Mucosa of gallbladder (tissue), 1 donor: ENCODE measurements at places on chromosomes 4 and X. TPM values are rescaled to one million over a fixed set of nuclear protein-coding genes. Genes with fewer than 3 reads are reported as not detected.

DNA sequence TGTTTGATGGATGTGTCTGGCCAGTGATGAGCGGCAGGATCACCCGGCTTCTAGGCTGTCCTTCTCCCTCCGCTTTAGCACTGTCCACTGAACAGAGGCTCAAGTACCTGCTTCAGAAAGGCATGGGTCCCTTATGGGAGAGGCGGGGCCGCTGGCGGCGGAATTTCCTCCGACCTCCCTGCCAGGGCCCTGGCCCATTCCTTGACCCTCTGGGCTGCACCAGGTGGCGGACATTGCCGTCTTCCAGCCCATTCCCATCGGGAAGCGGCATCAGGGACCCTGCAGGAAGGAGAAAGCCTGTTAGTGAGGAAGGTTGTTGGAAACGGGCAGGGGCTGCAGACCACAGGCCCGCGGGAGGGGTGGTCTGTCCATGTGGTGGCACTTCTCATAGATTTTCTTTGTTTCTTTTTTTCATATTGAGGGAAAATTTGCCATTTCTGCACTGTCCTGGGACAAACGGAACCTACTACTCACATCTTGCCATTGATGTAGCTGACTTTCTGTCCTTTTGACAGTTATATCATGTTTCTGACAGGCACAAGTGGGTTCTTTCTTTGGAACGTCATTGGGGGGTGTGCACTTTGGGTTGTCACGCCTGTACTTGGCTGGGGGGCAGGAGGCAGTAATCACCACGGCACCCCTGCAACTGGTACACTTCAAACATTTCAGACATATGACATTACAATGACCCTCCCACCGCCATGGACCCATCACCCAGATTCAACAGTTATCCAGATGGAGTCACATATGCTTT is 6.1 kb downstream of the APLN start:
- no peak for DNase-seq

UPF3B gene
- 7.3 TPM for total RNA-seq

DNA sequence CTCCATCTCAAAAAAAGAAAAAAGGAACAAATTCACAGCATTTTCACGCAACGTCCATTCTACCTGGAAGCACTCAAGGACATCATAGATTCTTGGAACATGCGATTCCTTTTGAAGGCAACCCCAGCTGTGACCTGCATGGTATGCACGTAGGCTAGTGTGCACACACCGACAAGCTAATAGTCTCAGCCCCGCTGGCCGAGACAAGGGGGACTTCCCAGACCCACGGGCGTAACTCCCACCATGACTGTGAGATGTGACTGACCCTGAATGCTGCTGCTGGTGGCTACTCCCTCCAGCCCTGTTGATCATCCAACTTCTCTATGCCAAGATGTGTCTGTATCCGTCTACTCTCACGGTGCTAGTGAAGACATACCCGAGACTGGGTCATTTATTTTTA is 78.3 kb downstream of the CRLF2 start:
- DNase-seq: no peak

DNA sequence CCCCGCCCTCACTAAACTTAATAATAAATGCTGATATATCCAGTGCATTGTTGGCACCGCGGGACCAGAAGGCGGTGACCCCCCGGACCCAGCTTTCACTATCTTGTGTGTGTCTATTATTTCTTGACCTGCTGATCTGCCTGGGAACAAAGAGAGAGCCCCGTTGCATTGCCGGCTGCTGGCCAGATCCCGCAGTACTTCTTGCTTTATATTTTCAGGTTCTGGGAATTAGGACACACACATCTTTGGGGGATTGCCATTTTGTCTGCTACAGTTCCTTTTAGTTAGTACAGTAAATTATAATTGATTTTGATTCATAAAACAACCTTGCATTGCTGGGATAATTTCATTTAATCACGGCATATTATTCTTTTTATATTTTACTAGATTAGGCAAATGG is 2.2 kb upstream of the RTL8B start:
- DNase-seq: no peak

DAPP1 gene
- total RNA-seq: 23.3 TPM

DNA sequence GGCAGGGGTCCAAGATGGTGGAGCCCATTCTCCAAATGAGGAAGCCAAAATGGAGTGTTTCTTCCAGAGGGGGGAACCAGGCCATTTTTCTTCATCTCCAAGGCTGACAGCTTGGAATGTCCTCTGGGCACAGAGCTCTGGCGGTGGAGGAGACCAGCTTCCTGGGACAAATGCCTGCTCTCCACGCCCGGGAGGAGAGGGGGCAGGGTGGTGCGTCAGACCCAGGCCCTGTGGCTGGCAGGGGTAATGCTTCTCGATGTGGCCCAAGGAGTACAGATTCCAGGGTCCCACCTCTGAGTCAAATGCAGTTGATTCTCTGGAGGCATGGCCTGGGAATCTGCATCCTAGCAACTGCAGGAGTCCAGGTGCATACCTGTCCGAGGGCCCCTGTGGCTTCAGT is 44.6 kb upstream of the ADRA2C start:
- no peak for DNase-seq

DNA sequence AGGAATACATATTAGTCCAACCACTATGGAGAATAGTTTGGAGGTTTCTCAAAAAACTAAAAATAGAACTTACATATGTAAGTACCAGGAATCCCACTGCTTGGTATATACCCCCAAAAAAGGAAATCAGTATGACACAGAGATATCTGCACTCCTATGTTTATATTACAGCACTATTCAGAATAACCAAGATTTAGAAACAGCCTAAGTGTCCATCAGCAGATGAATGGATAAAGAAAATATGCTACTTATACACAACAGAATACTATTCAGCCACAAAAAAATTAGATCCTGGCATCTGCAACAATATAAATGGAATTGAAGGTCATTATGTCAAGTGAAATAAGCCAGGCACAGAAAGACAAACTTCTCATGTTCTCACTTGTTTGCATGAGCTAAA is 27.5 kb upstream of the ABCG2 start:
- DNase-seq: no peak

DNA sequence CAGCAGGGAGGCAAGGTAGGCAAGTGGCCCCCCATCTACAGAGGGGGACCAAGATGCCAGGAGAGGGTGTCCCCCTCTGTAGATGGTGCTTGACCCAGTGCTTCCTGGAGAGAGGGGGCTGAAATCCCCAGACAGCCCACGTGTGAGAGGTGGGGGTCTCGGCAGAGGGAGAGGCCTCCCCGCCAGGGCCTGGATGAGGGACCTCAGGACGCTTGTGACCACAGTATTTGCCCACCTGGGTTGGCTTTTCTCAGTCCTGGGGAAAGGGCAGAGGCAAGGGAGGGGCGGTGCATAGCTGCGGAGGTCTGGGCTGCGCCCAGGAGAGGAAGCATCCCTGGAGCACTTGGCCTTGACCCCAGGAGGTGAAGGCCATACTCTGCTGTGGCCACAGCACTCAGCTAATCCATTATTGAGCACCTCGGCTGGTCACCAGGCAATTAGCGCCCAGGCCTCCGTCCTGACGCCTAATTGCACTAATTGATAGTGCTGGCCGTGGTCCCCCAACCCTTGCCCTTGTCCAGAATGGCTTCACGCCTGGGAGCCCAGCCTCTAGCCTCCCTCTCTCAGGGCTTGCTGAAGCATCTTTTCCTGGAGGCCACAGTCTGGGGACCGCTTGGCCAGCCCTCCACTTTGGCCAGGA is 30.7 kb downstream of the HMX1 start:
- DNase-seq: no peak

- no peak for DNase-seq
Observed at GRCh38 chrX:16516232-16516876, 133.6 kb upstream of the S100G start.

DNA sequence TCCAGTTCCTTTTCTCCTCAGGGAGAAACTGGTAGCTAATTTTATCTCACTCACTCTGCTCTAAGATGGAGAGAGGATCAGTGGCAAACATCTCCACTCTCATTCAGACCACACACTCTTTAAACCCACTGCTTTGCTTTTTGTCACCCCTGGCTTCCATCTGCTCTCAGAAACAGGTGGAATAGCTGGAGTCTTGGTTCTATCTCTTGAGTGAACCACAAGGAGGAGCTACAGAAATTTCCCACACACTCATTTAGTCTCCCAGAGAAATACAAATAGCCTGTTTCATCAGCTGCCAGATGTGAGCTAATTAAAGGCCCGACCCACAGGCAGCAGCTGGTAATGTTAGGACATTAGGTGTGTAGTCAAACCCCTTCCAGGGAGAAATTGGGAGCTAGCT is 96.6 kb downstream of the STPG2 start:
- no peak for DNase-seq

TBL1X gene
- total RNA-seq: 37.1 TPM

DNA sequence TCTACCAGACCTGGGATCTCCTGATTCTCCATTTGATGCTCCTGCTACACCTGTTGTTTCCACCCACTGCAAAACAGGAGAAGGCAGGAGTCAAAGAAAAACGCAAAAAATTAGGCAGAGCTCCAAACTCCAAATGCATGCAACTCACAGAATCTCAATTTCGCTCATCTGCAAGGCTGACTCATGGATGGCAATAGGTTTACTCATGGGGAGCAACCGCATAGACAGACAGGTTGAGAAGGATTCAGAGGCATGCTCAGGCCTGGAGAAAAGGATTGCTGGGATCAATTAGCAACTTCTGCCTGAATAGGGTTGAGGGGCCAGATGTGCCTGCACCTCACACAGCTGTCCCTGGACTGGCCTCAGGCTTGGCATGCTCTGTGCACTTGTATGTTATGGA is 231.0 kb downstream of the LDB2 start:
- DNase-seq: no peak

- no peak for DNase-seq
Observed at GRCh38 chrX:39458779-39459178, 639.0 kb downstream of the BCOR start.

DNA sequence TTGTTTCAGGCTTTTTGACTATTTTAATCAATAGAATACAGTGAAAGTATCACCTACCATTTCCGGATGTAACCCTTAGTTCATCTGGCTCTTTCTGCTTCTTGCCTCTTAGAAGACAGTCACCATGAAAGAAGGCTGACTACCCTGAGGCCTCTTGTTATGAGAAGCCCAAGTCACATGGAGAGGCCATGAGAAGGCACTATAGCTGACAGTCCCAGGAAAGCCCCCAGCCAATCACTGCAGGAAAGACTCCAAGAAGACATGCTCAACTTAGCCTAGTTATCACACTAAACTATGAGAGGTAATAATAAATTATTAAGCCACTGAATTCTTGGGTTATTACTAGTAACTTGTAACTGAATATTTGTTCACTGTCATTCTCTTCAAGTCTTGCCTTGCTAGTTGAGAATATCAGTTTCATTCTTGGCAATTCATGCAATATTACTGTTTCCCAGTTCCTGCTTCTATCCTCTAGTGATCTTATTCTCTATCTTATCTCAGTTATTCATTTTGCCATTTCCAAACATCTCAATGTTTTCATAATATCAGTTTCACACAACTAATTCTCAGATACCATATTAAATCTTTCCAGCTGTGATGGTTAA is 57.1 kb upstream of the GUCY1A1 start:
- no peak for DNase-seq

DCAF4L1 gene
- total RNA-seq: 0.12 TPM

GRCh38 chrX:154515966-154516655 is at the start of gene FAM3A:
Gene FAM3A (minus strand): TSS chrX:154516232. CDS start chrX:154515772, 460 bp downstream.
- DNase-seq: peak; percentile 93

GRCh38 chr4:86718152-86718551 is 124.0 kb downstream of the PTPN13 start:
- no peak for DNase-seq

GRCh38 chr4:168841000-168841671 is 168.9 kb downstream of the CBR4 start:
- DNase-seq: no peak

IRS4 gene
- total RNA-seq: not detected
